Left colon (tissue), 2 donors: ENCODE measurements at places on chromosomes 13 and 19.

- DNase-seq: no peak
Measured at GRCh38 chr13:77180011-77180410, 146.9 kb downstream of the MYCBP2 start.

GRCh38 chr13:86878781-86879180, 792.4 kb upstream of the SLITRK5 start:
- DNase-seq: no peak

GRCh38 chr19:34880034-34880433, 46.7 kb upstream of the ZNF30 start:
- DNase-seq: no peak

DNA sequence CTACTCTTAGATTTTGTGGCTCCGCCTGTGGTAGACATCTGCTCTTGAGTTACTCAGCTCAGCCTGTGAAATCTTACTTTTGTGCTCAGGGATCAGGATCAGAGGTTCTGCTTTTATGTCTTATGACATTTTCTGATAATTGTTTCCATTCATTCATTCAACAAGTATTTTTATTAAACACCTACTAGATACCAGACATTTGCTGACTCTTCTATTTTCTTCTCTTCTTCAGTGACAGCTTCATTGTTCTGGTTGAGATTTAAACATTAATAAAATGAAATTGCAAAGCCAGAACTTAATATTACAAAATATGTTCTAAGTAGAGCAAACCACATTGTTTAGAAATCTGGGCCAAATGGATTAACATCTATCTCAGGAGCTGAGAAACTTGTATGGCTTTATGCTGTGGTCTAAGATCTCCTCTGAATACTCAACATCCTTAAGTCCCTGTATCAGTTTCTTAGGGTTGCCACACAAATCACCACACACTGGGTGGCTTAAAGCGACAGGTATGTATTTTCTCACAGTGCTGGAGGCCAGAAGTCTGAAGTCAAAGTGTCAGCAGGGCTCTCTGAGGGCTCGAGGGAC, 15.8 kb upstream of the MICU2 start:
- DNase-seq: no peak

DNA sequence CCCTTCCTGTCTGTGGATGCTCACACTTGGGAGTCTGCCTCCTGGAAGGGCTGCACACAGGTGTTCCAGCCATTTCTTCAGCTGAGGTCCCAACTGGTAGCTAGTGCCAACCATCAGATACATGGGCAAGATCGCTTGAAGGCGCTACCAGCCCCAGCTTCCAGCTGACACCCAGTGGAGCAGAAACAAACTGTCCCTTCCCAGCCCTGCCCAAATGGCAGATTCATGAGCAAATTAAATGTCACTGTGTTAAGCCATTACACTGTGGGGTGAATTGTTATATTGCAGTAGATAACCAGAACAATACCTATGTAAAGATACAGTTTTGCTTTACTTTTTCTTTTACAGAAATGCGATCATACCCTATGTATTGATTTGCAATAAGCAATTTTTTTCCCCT, 17.6 kb downstream of the ING1 start:
- no peak for DNase-seq

GRCh38 chr13:78131811-78132210, 213.2 kb upstream of the EDNRB start:
- DNase-seq: no peak

DNA sequence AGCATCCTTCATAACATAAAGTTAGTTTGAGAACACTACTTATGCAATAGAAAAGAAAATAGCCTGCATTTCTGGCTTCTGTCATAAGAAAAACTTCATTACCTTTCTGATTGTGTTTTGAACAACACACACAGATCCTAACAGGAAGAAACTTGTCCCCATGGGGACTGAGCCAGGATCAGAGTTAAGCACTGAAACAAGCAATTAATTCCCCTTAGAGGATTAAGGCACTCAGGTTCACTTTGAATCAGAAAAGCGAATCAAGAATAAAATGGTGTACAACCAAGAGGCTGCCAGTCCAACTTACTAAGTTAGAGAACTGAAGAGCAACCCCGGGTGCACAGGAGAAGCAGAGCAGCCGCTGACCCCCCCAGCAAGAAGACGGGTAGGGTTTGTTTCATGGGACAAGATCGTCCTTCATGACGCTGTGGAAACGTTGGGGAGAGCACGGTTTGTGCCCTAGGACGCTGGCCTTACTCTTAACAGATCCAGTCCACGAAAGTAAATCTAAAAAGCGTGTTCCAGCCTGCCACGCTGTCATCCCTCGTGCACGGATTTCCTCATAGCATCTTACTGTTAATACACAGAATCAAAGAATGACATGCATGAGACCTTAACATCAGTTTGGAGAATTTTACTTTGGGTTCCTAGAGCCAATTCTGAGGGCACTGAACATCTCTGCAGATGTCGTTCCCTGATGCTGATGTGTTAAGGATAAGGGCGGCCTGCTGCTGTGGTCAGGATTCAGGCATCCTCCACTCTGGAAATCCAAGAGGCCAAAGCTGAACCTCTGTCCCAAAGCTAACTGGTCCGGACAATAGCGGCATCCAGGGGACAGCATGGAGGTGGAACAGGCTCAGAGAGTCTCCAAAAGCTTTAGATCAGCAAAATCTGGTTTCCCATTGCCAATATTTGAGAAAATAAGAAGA, 46.4 kb downstream of the GGACT start:
- DNase-seq: no peak

DNA sequence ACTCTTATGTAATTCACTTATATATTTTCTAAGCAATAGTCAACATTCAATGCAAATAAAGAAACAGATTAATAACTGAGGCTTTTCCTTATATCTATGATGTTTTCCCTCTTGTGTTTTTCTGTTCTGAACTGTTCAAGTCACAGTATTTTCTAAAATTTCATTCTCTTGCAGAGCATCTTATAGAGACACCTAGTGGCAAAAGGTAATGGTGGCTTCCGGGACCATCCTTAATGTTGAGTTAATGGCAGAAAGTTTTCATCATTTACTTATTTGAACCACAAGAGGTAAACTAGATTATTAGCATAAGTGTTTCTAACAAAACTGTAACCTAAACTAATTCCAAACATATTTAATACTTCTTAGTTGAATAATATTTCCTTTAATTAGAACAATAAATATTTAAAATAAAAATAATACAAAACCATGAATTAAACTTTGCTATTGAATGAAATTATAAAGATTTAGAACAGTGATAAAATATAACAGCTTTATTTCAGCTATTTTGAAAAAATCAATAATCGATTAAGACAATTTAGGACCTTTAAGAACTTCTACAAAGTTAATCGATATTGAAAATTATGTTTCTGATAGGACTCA, 1.7 kb upstream of the SLITRK5 start:
- no peak for DNase-seq

- DNase-seq: no peak
Measured at GRCh38 chr13:62643799-62644524, 1228.3 kb upstream of the PCDH20 start.
